ENCODE measurements at places on chromosomes 5 and 9. TPM values are rescaled to one million over a fixed set of nuclear protein-coding genes. Genes with fewer than 3 reads are reported as not detected.
A peak's percentile ranks its signal among the peaks of the same experiment; 100 is the strongest.

GRCh38 chr9:93983875-93984274, 28.7 kb upstream of the BARX1 start:
- DNase-seq, result no peak

DNA sequence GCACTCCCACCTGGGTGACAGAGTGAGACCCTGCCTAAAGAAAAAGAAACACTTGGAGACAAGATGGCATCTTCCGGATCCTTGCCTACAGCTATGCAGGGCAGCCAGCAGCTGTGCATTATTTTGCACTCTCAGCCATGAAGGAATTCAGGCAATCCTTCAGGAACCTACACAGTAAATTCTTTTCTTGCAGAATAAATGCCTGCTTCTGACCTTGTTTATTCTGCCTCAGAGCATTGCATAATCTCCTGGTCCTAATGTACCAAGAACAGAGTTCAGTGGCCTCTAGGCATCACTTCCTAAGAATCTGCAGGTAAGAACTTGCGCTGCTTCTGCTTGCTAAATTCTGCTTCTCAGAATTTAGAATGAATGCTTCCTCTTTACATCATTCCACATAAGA, 16.8 kb downstream of the GLDC start:
- no peak for DNase-seq

GRCh38 chr9:78939311-78940065, 632.3 kb upstream of the TLE4 start:
- no peak for DNase-seq

DNA sequence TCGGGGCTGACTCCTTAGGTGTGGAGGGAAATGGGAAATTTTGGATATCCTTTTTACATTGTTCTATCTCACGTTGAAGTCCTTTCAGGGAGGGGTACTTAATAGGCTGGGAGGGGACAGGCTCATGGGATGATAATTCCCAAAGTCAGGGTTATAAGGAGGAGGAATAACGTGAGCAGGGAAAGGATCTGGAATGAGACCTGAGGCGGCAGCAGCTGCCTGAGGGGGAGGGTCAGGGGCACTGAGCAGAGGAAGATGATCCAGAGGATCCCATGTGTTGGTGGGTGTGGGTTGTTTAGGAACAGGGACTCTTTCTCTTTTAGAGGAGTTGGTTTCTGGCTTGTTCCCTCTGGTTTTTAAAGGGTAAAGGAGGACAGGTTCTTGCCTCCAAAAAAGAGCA, 18.7 kb downstream of the IFT74 start:
- no peak for DNase-seq

PRUNE2 gene
- 2.1 TPM for total RNA-seq

GRCh38 chr9:97480749-97481148, 20.7 kb upstream of the TMOD1 start:
- DNase-seq, result no peak

DNA sequence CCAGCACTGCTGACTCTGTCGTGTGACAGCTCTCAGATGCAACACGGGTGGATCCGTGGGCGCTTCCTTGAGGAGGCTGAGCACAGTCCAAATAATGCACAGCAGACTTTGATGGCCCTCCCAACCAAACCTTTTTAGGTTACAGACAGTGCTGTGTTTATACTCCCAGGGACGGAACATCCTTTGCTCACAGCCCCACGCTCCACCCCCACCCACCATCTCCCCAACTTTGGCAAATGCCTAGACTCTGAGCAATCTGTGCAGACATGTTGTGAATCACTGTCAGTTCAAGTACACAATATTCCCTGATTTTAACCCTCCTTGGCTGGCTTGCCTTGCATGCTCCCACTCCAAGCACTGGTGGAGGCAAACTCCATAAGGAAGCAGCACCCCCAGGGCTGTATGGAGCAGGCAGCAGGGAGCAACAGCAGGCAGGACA, 324.6 kb downstream of the MLLT3 start:
- DNase-seq, result no peak

DNA sequence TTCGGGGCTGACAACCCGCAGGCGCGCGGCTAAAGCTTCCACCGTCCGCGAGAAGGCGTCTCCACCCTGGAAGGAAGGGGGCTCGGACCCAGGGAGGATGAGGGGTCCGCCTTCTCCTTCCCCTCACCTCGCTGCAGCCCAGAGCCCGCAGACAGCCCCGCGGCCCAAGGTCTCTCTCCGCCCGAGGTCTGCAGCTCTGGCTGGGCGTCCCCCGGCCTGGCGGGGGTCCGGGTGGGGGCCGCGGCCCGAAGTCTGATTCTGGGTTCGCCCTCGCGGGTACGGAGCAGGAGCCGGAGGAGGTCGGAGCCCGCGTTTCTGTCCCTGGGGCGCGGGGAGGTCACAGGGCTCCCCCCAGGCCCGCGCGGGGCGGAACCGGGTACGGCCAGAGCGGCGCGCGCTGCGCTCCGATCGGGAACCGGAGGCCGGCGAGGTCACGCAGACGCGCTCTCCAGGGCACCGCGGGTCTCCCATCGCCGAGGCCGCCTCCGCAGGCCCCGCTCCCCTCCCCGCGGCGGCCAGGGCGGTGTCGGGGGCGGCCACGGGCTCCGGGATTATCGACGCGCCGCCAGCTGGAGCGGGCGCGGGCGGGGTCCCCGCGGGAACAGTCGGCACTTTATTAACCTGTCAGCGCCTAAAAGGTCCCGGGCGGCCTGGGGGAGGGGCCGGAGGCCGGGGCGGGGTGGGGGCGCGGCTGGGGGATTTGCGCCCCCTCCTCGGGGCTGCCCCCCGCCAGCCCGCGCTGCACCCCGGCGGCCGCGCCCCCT, 11.6 kb downstream of the LHX3 start:
- DNase-seq, result no peak

MTAP gene
- total RNA-seq, result 23.7 TPM

GPR150 gene
- 0.11 TPM for total RNA-seq

OTP gene
- total RNA-seq, result not detected

DNA sequence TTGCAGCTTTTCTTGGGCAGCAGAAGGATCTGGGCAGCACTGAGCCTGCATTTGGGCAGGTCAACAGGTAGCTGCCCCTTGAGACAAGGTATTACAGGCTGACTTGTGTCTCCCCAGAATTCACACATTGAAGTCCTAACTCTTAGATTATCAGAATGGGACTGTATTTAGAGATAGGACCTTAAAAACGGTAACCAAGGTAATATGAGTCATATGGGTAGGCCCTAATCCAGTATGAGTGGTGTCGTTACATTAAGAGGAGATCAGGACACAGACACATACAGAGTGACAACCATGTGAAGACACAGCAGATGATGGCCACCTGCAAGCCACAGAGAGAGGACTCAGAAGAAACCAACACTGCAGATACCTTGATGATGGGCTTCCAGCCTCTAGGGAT, 3.2 kb downstream of the C1QTNF2 start:
- DNase-seq, result no peak

DNA sequence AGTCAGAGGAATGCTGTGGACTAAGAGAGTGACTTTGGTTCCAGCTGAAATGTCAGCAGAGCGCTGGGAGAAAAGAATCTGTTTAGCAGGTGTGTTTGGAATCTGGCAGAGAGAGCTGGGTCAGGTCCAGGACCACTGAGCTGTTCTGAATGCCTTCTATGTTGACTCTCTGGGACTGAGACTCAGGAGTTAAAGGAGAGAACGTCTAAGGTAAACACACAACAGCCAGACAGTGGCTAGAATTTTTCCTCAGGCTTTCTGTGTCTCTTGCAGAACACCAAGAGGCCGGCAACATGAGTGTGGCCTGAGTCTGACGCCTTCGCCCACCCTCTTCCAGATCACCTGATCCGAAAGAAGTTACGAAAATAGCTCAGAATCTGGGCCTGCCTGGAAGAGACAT, 107.2 kb upstream of the ZNF462 start:
- no peak for DNase-seq

GRCh38 chr5:143259254-143259605, 144.3 kb downstream of the NR3C1 start:
- no peak for DNase-seq

IL12B gene
- total RNA-seq, result not detected

- DNase-seq, result no peak
Measured at GRCh38 chr5:61409568-61409967, 77.5 kb downstream of the ZSWIM6 start.

SLIT3 gene
- total RNA-seq, result 0.31 TPM

INSL6 gene
- total RNA-seq, result not detected

- DNase-seq, result no peak
Measured at GRCh38 chr5:139701056-139701741, 53.0 kb downstream of the CXXC5 start.

ZNF608 gene
- total RNA-seq, result 4.0 TPM

- DNase-seq, result no peak
Measured at GRCh38 chr5:21910731-21911130, 942.4 kb downstream of the CDH12 start.

GRCh38 chr5:42121401-42121800, 196.3 kb downstream of the FBXO4 start:
- DNase-seq, result no peak

GRCh38 chr9:124180557-124180956, 77.2 kb upstream of the NEK6 start:
- DNase-seq, result no peak

GRCh38 chr9:7910426-7911020, 110.9 kb upstream of the DMAC1 start:
- no peak for DNase-seq

NR2F1-AS1 gene
- 3.8 TPM for total RNA-seq

TAF11L10 gene
- not detected for total RNA-seq

DNA sequence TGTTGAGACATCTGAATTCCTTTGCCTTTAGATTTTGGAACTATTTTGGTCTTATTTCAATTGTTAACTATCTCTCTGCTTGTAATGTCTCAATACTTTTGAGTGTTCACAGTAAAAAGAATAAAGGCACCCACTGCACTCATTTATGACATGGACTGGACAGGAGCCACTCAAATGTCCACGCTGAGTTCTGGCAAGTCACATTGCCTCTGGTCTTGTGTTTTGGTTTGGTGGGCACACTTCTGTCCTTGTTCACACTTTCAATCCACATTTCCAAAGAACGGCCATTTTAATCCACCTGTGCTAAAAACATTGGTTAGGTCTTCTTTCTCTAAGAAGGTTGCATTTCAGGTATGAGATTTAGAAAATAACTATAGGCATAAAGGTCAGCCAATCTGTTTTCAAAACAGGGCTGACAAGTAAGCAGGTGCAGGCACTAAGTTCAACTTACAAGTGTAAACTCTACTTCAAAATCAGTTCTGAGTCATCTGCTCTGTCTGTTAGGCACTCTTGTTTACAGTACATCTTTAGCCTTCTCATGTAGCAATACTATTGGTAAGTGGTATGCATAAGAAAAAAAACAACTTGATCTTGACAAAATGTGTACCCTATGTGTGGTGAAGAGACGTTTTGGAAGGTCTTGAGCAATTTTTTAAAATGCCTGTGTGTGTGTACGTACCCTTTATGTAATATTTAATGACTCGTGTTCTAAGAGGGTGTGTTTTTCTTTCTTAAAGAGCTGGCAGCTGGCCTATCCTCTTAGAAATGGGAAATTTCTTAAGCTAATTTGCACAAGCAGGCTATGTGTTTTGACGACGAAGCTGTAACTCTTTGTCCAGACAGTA, 31.5 kb upstream of the ZFAND5 start:
- no peak for DNase-seq

- DNase-seq, result peak; percentile 19
Measured at GRCh38 chr9:13070612-13071595, 208.6 kb downstream of the MPDZ start.

CEL gene
- 0.33 TPM for total RNA-seq

DNA sequence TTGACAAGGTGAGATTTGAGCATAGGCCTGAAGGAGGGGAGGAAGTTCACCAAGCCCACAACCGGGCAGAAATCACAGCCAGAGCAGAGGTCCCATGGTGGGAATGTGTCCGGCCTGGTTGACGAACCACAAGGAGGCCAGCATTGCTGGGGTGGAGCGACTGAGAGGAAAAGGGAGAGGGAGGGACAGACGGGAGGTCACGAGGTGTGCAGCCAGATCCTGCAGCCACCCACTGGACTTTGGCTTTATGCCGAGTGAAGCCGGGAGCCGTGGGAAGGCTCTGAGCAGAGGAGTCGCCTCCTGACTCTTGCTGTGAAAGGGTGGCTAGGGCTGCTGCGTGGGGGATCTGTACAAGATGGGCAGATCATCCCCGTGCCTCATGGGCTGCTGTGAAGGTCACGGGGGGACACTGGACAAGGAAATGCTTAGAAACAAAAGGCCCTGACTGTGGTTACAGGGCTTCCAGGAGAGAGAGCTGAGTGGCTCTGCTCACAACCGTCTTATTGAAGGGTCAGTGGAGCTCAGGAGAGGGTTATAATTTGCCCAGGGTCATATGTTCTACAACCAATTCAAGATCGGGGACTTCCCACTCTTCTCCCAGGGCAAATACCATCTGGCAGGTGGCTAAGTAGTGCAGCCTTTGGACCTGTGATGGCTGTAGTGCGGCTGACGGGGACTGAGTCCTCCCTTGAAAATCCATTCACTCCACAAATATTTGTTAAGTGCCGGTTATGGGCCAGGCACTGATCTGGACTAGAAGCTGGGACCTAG, 15.6 kb upstream of the CD74 start:
- peak; percentile 83 for DNase-seq

N4BP3 gene
- total RNA-seq, result 0.07 TPM

PDCD1LG2 gene
- total RNA-seq, result 1.1 TPM

- DNase-seq, result no peak
Measured at GRCh38 chr5:131212471-131213021, 41.8 kb downstream of the LYRM7 start.

SPATA31A3 gene
- total RNA-seq, result not detected

KIF4B gene
- not detected for total RNA-seq

GRCh38 chr5:111248571-111248970, 24.4 kb downstream of the CAMK4 start:
- DNase-seq, result no peak

DNA sequence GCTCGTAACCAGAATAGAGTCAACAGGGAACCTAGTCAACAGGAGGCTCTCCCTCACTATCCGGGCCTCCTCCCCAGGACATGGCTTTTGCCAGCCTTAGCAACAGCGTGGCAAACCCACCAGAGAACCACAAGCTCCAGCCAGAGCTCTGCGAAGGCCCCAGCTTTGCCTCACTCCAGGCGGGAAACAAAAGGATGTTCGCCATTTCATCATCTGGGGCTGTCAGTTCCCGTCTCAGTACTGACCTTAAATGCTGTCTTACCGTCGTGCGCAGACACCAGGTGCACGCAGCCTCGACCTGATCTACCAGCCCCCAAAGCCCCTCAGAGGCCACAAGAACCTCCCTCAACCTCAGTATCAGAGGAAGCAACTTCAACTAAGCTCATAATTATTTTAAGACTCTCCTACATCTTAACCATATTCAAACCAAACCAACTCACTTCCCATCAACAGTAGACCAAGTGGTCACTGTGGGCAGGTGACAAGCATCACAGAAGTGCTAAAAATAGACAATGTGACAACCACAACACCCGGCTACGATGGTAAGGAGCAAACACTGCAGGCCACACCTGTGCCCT, 71.4 kb downstream of the SEMA4D start:
- no peak for DNase-seq

LECT2 gene
- 20.6 TPM for total RNA-seq

GRCh38 chr5:143173139-143173889, 230.2 kb downstream of the NR3C1 start:
- DNase-seq, result no peak
